Memory B cell (primary cell): ENCODE measurements at places on chromosomes 5 and 9.

- H3K27me3 ChIP-seq = peaks cover 5% of the 10 kb centered on the region
- no peak for DNase-seq
- no peak overlapping the region for H3K4me3 ChIP-seq
- no peaks in the 10 kb centered on the region for H3K36me3 ChIP-seq
- no peak overlapping the region for H3K27ac ChIP-seq
These were observed 50.6 kb downstream of the DMRT1 start for GRCh38 chr9:892123-892522.

- peaks cover 2% of the 10 kb centered on the region for H3K4me1 ChIP-seq
- peak within 1 kb of the TSS; percentile 49 for H3K4me3 ChIP-seq
- peaks cover 3% of the 10 kb centered on the region for H3K27me3 ChIP-seq
- H3K27ac ChIP-seq = no peak within 1 kb of the TSS
- no peaks in the 10 kb centered on the region for H3K36me3 ChIP-seq
These were observed at the start of gene NME5 for GRCh38 chr5:138138949-138139780. Gene NME5, minus strand, starts transcription at chr5:138139428. Its CDS starts 648 bp downstream, at chr5:138138780.

- peaks cover 4% of the 10 kb centered on the region for H3K36me3 ChIP-seq
- no peak for DNase-seq
- H3K27ac ChIP-seq = peak overlapping the region; percentile 93
- H3K4me1 ChIP-seq = peaks cover 14% of the 10 kb centered on the region
- no peaks in the 10 kb centered on the region for H3K27me3 ChIP-seq
These were observed 433 bp upstream of the PTAR1 start for GRCh38 chr9:69760278-69760610.

- no peak overlapping the region for H3K27ac ChIP-seq
- H3K27me3 ChIP-seq = peaks cover 26% of the 10 kb centered on the region
- H3K4me3 ChIP-seq = no peak overlapping the region
- peaks cover 2% of the 10 kb centered on the region for H3K36me3 ChIP-seq
These were observed 80.3 kb downstream of the PSD2 start for GRCh38 chr5:139875957-139876356.

DNA sequence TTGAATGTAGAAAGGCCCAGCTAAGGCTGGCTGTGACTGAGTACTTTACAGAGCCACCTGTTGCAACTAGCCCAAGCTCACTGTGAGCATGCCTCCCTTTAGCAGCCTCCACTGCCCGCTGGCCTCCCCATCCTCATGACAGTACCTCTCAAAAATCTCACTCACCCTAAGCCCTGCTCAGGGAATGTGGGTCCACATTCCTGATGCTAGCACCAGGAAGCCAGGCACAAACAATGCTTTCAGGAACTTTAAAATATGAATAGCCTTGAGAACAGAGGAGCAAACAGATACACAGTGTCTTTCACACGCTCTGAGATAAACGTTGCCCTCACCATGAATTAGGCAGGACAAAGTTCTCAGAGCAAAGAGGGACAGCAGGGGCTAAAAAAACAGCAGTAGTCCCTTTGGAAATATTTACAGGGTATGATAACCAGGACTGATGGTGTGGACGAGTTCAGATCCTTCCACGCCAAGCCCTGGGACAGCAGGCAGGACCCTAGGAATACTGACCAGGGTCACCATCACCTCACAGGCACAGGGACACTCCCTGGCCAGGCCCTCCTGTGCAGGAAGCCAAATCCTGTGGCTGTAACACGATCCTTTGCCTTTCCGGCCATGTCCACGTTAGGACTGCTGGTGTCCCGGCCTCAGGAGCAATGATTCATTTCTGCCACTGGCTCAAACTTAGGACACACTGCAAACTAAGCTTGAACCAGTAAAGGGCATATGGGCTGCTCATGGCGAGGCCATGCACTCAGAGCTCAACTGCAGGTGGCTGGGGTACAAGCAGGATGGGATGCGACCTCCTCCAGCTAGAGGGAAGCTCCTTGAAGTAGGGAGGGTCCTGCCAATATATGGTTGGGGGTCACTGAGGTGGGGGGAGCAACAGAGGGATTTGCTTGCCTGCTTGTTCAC, 9.6 kb downstream of the ACSL6 start:
- H3K27me3 ChIP-seq = peaks cover 5% of the 10 kb centered on the region
- H3K4me1 ChIP-seq = no peaks in the 10 kb centered on the region
- no peak for DNase-seq
- H3K4me3 ChIP-seq = no peak overlapping the region
- H3K36me3 ChIP-seq = no peaks in the 10 kb centered on the region
- H3K27ac ChIP-seq = no peak overlapping the region

- H3K36me3 ChIP-seq = no peaks in the 10 kb centered on the region
- no peak for DNase-seq
- H3K27me3 ChIP-seq = peaks cover 9% of the 10 kb centered on the region
- no peaks in the 10 kb centered on the region for H3K4me1 ChIP-seq
These were observed 12.9 kb upstream of the WDR38 start for GRCh38 chr9:124840300-124840833.

DNA sequence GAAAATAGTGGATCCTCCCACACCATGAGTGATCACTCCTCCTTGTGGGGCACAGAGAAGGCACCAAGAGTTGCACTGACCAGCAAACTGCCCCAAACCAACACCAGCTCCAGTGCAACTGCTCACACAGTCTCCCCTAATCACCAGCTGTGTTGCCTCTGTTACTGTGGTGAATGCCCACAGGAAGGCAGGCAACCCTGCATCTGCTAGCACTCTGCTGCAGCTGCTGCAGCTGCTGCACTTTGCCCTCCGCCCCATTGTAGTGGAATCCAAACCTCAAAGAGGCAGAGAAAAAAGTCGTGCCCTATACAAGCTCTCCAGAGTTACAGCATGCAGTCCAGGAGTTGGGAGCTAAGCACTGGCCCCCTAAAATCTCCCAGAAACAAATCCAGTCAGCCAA, 339.6 kb downstream of the TRIM36 start:
- no peak overlapping the region for H3K4me3 ChIP-seq
- no peak overlapping the region for H3K27ac ChIP-seq
- H3K36me3 ChIP-seq = peaks cover 6% of the 10 kb centered on the region
- H3K27me3 ChIP-seq = peaks cover 5% of the 10 kb centered on the region
